Activated CD4-positive, CD25-positive, alpha-beta regulatory T cell treated with anti-CD3 and anti-CD28 coated beads, Interleukin-2, amount 50 U/mL, for 16 hours (primary cell): ENCODE measurements at places on chromosomes 5 and 9.

GRCh38 chr5:100900796-100901781 is 2.0 kb downstream of the ST8SIA4 start:
- DNase-seq = peak; percentile 80

DNA sequence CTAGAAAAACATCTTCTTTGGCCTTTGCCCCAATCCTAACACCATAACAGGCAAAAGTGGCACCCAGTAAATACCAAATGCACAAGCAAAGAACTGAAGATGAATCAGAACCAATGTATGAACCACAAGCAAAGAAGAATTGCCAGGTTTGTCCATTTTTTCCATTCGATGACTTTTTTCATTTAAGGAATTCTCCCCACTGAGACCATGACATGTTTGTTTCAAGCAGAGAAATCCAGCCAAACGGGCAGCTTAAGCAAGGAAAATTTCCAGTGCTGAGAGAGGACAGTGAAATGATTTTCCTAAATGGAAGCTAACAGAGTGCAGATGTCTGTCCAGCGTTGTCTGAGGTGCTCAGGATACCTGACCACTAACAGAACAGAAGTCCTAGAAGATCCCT is 203.7 kb downstream of the ADAMTS12 start:
- no peak for DNase-seq

DNA sequence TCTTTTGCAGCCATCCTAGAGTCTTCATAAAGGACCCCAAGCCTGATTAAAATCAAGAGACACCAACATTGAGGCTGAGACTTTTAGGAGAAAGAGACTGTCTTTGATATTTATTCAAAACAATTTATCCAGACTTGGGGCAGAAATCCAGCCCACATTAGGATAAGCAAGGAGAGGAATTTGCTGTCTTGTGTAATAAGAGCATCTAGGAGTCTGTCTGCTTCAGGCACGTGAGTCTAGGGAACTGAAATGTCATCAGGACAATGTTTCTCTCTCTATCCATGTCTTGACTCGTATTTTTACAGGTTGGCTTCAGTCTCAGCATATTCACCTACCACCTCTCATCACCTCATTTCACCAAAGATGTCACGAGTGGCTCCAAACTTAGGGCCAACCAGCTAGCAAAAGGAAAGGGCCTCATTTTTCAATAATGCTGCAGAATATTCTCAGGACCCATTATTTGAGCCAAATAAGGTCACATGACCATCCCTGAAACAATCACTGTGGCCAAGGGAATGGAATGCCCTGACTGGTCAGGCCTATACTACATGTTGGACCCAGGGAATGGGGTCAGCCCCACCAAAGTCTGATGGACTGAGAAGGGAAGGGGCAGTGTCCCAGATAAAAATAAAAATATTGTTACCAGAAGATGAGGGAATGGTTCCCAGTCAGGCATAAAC is 70.3 kb upstream of the SAP30L start:
- no peak for DNase-seq

- DNase-seq = no peak
These were observed 114.3 kb upstream of the EPB41L4A start for GRCh38 chr5:112533362-112533761.

DNA sequence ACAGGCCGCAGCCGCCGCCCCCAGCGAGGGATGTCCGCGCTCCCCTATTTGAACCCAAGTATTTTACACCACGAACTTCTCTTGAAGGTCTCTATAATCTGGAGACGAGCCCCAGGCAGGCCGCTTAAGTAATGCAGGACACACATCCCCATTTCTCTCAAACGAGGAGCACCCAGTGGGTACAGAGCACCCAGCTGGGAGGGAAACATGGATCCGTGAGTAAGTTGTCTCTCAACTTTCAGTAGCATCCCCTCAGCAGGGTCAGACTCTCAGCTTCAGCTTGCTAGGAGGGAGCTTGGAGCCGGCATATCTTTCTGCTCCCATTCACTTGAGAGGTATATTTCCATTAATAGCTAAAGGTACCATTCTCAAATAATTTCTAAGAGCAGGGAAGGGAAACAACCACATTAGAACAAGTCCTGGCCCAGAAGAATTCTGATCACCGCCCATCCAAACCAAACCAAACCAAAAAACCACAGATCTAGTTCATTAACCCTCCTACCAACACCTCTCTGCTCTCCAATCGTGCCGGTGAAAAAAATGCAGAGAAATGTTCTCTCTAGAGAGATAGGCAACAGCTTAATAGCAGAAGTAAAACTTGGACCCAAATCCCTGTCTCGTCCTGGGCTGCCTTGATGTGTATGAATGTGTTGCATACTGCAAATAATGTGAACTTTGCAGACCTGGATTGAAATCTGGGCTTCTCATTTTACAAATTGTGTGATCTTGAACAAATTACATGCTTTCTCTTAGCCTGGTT is 910 bp downstream of the TDRD7 start:
- DNase-seq = no peak

DNA sequence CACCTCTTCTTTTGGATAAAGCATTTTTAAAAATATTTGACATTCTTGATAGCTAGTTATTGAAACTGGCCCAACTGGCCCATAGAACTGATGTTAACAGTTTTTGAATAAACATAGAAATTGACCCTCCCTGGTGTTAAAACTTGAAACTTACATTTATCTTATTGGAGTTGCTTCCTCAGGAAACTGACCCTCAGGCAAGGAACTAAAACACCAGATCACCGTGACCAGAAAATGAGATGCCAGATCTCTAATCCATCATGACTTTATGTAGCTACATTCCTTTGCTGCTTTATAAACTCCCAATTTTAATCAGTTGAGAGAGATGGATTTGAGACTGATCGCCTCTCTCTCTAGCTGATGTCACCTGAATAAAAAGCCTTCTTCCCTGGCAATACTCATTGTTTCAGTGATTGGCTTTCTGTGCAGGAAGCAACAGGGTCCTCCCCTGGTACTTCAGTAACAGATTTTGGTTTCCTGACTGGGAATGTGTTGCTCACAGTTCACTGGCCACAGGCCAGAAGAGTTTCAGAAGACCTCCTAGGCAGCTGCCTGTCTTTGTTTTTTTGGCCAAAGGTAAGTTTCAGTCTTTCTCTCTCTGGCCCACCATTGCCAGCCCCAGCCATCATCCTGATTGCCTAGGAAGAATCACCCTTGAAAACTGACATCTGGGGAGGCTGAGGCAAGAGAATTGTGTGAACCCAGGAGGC is 212.4 kb downstream of the DTWD2 start:
- DNase-seq = no peak

DNA sequence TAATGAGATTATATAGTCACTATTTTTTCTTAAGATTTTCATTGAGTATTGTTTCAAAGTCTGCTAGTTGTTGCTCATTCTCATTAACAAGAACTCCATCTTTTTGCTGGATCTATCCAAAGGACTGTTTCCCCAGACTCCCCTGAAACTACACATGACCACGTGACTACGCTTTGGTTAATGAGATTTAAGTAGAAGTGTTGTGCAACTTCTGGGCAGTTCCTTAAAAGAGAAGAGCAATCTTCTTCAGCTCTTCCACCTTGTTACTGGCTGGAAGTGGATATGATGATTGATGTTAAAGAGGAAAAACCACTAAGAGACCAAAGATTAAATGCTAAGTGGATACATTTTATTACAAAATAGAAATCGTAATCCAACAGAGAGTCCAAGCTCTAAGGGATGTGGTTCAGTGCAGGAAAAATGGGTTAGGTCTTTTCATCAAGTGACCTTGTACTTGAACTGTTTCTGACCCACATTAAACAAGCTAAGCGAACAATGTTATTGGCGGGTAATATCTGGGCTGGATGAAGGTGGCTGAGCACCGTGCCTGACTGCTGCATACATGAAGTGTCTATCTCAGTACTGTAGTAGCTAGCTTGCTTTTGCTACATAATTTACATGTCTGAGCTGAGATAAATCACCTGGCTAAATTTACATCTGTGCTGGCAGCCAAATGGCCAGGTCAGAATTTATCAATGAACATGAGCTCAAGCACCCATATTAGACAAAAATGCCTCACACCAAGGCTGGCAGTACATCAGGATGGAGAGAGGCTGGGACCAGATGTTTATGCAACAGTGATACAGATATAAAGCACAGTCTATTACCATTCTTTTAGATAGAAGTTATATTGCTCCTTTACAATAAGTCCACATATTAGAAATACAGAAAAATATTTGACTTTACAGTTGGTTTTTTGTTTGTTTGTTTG is 7.5 kb upstream of the CTNNAL1 start:
- no peak for DNase-seq

- DNase-seq = no peak
These were observed 142.6 kb downstream of the PBX3 start for GRCh38 chr9:125889476-125890419.

DNA sequence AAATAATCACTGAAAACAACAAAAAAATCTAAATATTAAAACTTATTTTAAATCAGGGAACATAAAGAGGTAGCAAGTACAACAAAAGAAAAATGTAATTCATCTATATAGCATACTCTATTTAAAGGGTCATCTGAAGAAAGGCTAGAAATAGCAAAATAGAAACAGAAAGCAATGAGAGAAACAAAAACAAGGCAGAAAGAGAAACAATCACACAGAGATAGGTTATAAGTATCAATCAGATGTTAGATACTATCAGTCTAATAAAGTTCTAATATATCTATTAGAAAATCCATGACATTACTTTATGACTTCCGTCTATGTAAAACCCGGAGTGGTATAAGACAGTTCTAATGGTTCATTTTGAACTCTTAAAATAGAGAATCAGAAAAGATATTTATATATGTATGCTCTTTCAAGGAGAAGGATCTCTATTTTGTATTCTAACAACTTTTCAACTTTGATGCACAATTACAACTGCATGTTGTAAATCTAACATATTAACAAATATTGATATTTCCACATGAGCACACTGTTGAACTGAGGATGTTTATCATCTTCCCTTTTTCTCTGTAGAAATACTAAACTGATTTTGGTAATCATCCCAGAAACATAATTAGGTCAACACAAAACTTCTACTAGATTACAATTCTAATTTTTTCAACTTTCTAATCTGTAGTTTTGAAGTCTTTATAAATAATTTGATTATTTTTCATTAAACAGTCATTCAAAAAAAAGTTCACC is 15.8 kb downstream of the RICTOR start:
- DNase-seq = no peak

- no peak for DNase-seq
These were observed 40.4 kb upstream of the RASGRF2 start for GRCh38 chr5:80919678-80920196.

DNA sequence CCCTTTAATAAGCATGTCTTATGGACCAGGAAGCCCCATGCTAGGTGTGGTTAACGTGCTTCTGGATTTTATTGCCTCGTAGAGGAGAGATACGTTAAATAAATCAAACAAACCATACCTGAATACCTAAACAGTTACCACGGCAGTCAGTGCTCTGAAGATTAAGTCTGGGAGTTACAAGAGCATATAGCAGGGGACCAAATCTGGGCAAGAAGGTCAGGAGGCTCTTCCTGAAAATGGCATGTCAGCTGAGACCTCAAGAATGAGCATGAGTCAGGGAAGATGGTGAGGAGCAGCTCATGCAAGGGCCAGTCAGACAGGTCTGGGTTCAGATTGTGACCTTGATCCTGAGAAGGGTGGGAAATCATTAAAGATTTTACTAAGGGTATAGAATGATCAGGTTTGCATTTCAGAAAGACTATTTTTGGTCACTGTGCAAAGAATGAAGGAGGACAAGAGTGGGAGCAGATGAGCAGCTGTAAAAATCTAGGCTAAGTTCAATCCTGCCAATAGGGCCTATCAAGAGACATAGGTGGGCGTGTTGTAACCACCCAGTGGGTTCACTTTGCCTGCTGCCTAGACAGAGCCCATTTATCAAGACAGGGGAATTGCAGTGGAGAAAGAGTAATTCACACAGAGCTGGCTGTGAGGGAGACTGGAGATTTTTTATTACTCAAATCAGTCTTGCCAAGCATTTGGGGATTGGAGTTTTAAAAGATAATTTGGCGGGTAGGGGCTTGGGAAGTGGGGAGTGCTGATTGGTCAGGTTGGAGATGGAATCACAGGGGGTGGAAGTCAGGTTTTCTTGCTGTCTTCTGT is 4.8 kb upstream of the ZNF366 start:
- DNase-seq = no peak

GRCh38 chr5:61332851-61333320 is 828 bp downstream of the ZSWIM6 start:
- no peak for DNase-seq

GRCh38 chr9:72882117-72882775 is 70.6 kb downstream of the ALDH1A1 start:
- DNase-seq = no peak

DNA sequence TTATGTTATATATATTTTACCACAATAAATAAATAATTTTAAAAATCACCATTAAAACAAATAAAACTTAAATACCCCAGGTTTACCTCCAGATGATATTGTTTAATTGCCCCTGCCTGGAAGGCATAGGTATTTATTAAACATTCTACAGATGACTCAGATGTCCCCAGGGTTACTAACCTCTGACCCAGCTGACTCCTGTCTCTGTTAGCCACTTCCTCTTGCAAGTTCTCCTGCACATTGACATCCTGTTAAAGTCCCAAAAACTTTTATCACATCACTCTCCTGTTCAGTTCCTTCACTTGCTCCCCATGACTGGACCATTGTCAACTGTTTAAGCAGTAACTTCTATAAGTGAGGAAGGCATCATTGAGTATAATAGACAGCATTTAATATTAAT is 37.0 kb upstream of the RAB3C start:
- DNase-seq = no peak

GRCh38 chr5:8239198-8239597 is 370.2 kb downstream of the MTRR start:
- DNase-seq = no peak

DNA sequence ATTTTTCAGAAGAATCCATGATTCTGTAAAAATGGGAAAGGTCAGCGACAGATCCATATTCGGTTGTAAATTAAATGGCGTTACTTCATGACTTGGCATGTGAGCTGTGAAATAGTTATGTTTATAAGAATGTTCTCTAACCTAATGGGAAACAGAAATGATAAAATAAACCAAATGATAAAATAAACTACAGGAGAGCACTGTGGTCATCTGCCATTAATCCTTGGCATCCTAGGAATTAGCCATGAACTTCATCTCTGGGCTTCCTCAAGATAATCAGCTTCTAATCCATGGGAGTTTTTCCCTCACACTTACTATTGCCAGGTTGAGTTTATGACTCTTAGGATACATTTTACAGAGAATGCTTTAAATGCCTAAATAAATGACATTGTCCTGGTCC is 94.6 kb upstream of the SLC30A5 start:
- DNase-seq = no peak

DNA sequence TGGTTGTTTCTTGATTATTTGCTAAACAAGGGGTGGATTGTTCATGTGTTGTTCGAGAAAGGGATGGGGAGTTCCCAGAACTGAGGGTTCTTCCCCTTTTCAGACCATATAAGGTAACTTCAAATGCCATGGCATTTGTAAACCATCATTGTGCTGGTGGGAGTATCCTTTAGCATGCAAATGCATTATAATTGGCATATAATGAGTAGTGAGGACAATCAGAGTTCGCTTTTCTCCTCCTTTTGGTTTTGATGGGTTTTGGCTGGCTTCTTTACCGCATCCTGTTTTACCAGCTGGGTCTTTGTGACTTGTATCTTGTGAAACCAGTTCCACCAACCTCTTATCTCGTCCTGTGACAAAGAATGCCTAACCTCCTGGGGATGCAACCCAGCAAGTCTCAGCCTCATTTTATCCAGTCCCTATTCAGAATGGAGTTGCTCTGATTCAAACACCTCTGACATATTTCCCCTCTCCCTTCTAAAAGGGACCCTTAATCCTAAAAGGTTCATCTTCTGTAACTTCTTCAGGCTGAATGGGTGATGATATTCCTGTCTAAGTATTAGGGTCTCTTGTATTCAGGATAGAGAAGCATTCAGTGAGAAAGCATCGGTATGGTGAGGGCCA is 8.7 kb upstream of the FBN2 start:
- DNase-seq = no peak
